Glutamatergic neuron (in vitro differentiated cells): ENCODE measurements at places on chromosomes 4 and X. TPM values are rescaled to one million over a fixed set of nuclear protein-coding genes. Genes with fewer than 3 reads are reported as not detected.

DNA sequence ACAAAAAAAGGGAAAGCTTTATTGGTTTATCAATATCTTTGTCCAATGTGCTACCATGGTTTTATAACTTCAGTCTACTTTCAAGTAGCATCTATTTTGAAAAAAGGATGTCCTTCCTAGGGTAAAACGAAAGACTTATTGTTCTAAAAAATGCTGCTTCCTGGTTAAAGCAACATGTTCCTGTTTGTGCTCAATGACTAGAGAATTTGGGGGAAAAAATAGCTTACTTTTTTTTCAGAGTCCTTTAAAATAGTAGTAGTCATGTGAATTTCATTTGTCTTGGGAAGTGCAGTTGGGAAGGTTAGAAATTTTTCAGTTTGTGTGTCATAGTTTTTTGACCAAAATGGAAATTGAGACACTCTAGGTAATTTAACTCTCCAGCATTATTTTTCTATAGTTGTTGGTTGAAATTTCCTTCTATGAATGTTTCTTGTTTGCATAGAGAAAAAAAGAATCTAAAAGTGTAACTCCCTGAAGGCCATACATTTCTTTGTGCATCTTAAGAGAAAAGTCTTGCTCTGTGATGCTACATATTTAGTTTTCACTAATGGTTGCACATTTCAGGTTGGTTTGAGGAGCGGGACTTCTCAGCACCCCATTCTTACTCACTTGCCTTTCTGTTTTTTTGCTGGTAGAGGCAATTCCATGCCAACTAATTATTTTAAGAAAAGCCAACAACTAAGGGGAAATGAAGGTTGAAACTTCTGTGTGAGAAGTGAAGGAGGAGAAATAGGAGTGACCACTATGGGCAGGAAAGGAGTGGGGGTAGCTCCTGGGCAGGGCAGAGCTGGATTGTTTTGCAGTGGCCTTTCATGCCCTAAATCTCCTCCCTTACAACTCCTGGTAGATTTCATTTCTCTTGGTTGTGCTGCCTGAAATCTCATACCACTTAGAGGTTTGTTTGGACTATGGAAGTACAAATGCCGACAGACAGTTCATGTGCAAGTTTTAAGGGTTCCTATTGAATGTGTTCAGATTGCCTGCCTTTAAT lies 76.4 kb downstream of the RAPGEF2 start:
- H3K4me1 ChIP-seq = peaks cover 20% of the 10 kb centered on the region
- H3K36me3 ChIP-seq = no peaks in the 10 kb centered on the region
- no peak overlapping the region for H3K4me3 ChIP-seq
- no peak for DNase-seq
- peaks cover 2% of the 10 kb centered on the region for H3K27me3 ChIP-seq

Gene CCNG2
- 115 TPM for total RNA-seq

- no peak overlapping the region for H3K4me3 ChIP-seq
- no peak overlapping the region for H3K27ac ChIP-seq
- no peaks in the 10 kb centered on the region for H3K36me3 ChIP-seq
- peaks cover under 1% of the 10 kb centered on the region for H3K27me3 ChIP-seq
- peak; percentile 56 for DNase-seq
Measured at GRCh38 chrX:128781506-128781905, 729.3 kb upstream of the ACTRT1 start.

Gene TLL1
- total RNA-seq = 0.15 TPM

Gene ASB12
- total RNA-seq = 0.32 TPM

Gene PRMT9
- total RNA-seq = 8.9 TPM

Gene TCP11X2
- 3.7 TPM for total RNA-seq

DNA sequence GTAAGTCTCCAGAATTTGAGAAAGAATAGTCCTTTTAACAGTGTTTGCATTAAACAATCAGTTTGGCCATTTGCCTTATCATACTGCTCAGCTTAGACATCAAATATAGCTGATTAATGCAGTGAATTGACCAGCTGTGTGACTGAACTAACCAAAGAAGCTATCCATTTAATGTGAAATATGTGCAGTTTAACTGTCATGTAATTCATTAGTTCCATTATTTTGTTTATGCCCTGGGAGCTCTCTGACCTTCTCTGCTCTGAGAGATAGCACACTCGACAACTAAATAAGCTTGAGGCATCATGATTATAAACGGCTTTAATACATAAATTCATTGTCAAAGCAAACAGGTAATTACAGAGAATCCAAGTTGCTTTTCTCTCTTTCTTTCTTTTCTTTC lies 324.3 kb upstream of the PCDH7 start:
- DNase-seq = no peak
- no peaks in the 10 kb centered on the region for H3K27me3 ChIP-seq
- no peak overlapping the region for H3K27ac ChIP-seq
- peaks cover 6% of the 10 kb centered on the region for H3K4me1 ChIP-seq

DNA sequence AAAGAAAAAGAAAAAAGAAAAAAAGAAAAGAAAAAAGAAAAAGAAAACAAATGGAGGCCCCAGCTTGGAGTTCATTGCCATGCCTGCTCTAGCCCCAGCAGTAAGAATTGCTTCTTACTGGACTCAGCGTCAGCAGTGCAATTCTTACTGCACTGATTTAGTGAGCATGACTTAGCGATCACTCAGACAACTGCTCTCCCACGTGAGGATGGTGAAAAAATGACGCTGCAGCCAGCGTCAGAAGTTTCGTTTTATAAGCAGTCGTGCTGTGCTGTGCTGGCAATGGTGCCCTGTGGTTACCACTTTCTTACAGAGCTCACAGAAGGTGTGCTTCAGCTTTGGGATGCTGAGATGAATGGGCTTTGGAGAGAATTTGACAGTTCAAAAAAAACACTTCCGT lies 68.3 kb upstream of the DDX3X start:
- H3K27me3 ChIP-seq = peaks cover 2% of the 10 kb centered on the region
- no peaks in the 10 kb centered on the region for H3K4me1 ChIP-seq
- no peak for DNase-seq
- H3K27ac ChIP-seq = no peak overlapping the region

DNA sequence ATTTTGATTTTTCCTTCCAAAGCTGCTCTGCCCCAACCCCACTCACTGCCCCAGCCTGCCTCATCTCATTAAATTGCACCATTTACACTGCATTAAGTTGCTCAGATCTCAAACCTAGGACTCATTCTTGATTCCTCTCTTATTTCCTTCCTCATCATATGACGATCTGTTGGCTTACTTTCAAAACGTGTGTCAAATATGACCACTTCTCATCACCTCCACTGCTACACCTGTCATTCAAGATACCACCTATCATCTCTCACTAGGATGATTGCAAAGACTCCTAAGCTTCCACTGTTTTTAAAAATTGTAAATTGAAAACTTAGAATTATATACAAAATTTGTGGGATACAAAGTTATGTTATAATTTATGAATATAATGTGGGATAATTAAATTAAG lies 147.1 kb downstream of the DCK start:
- DNase-seq = no peak
- H3K27ac ChIP-seq = no peak overlapping the region
- no peaks in the 10 kb centered on the region for H3K4me1 ChIP-seq
- no peak overlapping the region for H3K4me3 ChIP-seq

GRCh38 chrX:117274965-117275364 lies 812.2 kb upstream of the CT83 start:
- H3K4me3 ChIP-seq = no peak overlapping the region
- H3K27me3 ChIP-seq = peaks cover 3% of the 10 kb centered on the region
- no peak overlapping the region for H3K27ac ChIP-seq
- DNase-seq = no peak

Gene ATP1B4
- not detected for total RNA-seq

DNA sequence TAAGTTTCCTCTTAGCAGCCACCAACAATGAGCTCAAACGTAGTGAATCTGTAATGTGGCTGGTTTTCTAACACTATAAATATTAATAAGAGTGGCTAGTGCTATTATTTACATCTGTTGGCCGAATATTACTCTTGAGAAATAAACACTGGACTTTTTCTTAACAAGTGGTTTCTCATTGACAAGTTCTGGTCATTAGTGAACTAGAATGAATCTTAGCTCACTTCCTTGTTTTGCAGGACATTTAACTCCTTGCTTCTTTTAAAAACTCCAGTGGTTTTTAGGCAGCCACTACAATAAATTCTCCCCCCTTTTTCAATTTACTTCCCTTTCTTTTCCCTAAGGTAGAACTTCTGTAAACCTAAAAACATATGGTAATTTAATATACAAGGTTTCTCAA lies 177.2 kb downstream of the ARAP2 start:
- no peak overlapping the region for H3K4me3 ChIP-seq
- H3K27me3 ChIP-seq = no peaks in the 10 kb centered on the region
- H3K36me3 ChIP-seq = no peaks in the 10 kb centered on the region
- no peaks in the 10 kb centered on the region for H3K4me1 ChIP-seq

Gene EDA
- 1.7 TPM for total RNA-seq

DNA sequence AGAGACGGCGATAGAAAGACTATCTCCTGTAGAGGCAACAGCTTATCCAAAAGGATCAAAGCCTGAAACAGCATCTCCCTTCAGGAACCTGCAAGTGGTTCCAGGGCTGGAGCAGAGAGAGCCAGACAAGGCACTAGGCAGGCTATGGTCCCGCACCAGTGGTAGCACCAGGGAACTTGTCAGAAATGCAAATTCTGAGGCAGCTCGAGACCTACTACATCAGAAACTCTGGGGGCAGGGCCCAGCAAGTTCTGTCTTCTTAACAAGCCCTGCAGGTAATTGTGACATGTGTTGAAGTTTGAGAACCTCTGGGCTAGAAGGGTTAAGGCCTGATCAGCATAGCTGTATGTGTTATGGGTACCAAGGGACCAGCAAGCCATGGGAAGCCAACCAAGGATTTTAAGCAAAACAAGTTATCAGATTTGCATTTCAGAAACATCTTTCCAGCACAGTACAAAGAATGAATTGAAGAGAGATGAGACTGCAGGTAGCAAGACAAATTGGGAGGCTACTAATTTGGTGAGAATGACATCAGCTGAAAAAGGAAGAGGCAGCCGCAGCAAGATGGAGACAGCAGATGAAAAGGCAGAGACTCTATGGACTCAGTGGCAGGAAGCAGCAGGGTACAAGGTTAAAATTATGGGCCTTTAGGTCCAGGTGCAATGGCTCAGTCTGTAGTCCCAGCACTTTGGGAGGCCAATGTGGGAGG lies 139.7 kb downstream of the TSPAN5 start:
- peaks cover 31% of the 10 kb centered on the region for H3K4me1 ChIP-seq
- H3K27ac ChIP-seq = no peak overlapping the region
- H3K4me3 ChIP-seq = no peak overlapping the region
- no peak for DNase-seq
- H3K27me3 ChIP-seq = no peaks in the 10 kb centered on the region

- peak overlapping the region; percentile 100 for H3K27ac ChIP-seq
- DNase-seq = peak; percentile 87
- peaks cover 5% of the 10 kb centered on the region for H3K27me3 ChIP-seq
- H3K4me3 ChIP-seq = peak overlapping the region; percentile 81
- H3K4me1 ChIP-seq = peaks cover 65% of the 10 kb centered on the region
- H3K36me3 ChIP-seq = no peaks in the 10 kb centered on the region
Measured at GRCh38 chr4:139815778-139816601, 150.4 kb downstream of the MGST2 start.

- no peak overlapping the region for H3K27ac ChIP-seq
- no peak overlapping the region for H3K4me3 ChIP-seq
- H3K36me3 ChIP-seq = no peaks in the 10 kb centered on the region
- no peak for DNase-seq
- H3K4me1 ChIP-seq = no peaks in the 10 kb centered on the region
- H3K27me3 ChIP-seq = peaks cover 4% of the 10 kb centered on the region
Measured at GRCh38 chr4:86497980-86498862, 95.9 kb upstream of the PTPN13 start.

- H3K4me1 ChIP-seq = peaks cover 8% of the 10 kb centered on the region
- H3K36me3 ChIP-seq = no peaks in the 10 kb centered on the region
- peak overlapping the region; percentile 38 for H3K27ac ChIP-seq
Measured at GRCh38 chrX:118216087-118216486, 99.5 kb upstream of the KLHL13 start.
